ENCODE measurements at places on chromosomes 4 and X.

DNA sequence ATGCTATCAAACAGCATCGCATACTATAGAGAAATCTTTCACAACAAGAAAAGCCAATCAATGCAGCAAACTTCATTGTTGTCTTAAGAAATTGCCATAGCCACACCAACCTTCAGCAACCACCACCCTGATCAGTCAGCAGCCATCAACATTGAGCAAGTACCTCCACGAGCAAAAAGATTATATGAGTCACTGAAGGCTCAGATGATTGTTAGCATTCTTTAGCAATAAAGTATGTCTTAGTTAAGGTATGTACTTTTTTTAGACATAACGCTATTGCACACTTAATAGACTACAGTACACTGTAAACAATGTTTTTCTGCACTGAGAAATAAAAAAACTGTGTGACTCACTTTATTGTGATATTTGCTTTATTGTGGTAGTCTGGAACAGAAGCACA is 37.8 kb upstream of the FUNDC1 start:
- DNase-seq = no peak

GRCh38 chr4:42119886-42120285 is 32.6 kb downstream of the BEND4 start:
- DNase-seq = no peak

DNA sequence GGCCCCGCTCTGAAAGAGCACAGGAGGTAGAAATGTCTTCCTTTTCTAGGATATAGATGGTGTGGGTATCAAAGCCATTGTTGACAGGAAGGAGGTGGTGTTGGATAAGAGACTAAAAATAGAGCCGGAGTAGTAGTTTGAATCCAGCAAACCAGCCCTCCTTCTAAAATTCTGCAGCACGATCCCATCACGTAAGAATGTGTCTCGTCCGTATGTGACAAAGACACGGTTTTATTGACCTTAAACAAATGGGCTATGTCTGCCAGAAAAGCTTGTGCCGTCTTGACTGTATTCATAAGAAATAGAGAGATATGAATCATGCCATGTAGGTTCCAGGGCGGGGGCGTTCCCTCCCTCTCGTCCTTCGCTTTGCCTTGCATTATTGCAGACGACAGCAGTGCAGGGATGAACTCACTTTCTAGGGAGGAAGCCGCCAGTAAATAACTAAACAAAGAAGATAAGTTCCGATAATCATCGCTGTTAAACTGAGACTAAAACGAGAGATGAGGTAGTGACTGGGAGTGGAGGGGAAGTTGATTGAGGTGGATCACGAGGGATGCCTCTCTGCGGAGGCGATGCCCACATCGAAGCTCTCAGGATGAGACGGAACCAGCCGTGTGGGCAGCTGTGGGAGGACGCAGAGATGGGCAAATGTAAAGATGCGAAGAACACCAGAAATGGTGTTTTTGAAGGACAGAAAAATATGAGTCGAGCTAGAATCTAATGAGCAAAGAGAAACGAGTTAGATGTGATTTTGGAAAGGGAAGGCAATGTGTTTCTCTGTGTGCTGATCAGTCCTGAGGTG is 3.4 kb downstream of the TENM3 start:
- no peak for DNase-seq

DNA sequence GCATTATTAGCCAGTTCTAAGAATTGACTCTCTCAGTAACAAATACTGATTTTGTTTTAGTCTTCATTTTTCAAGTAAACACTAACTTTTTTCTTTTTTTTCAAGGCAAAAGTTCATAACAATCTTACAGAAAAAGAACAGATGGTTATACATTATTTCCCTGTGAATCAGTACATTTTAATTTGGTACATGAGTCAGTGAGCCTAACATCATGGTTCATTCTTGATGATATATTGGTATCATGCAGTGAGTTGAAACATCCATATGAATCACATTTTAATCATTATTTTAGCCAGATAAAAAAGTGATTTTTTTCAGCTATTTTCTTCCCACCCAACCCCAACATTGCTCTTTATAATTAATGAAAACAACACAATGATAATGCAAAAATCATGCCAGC is 184.3 kb upstream of the TACR3 start:
- no peak for DNase-seq

DNA sequence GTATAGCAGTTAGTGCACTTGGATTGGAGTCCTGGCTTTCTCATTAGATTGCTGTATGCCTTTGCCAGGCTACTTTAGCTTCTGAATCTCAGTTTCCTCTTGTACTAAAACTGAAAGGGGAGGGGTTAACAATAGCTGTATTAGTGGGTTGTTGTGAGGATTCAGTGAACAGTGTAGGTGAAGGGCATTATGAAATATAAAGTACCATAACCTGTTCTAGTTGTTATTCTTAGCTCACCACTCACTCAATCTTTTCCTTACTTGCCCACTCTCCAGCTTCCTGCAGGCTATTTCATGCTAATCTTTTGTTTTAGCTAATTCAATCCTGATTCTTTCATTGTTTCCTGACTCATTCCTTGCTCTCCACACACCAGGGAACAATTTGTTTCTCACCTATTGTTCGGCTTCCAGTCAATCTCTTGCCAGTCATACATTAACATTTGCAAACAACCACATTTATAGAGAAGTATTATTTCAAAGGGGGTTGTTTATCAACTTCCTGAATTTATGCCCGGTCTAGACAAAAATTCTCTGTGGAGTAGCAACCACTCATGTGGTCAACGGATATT is 50.6 kb upstream of the EDA start:
- DNase-seq = no peak

DNA sequence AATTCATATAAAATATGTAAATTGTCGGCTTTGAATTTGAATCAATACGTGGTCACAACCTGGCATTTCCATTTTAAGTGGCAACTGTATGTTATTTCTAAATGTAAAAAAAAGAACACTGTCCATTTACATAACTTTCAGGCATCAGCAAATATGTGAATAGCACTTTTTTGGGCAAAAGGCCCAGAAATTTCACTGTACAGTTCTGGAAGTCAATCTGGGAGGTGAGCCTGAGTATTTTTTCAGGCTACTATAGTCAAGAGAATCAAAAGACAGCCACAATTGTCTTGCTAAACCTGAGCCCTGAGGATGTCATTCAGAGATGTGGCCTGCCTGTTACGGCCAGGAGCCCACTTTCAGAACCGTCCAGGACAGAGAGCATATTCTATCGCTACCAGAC is 543.9 kb upstream of the MAGEB2 start:
- no peak for DNase-seq

GRCh38 chr4:144582975-144583374 is 63.0 kb upstream of the HHIP start:
- no peak for DNase-seq

DNA sequence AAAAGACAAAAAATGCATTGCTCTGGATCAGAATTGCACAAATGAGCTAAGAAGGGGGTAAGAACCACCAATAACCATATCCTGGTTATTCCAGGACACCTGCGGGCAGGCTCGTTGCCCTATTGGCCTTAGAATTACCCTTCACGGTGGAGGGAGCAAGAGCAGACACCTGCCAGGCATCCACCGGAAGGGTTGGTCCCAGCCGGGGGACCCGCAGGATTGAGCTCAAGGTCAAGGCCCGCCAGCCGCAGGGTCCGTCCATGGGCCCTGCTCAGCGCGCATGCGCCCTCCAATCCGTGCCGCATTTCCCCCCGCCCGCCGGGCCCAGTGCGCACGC is 575 bp downstream of the SLC25A6 start:
- no peak for DNase-seq

All from NCI-H1092 treated with DMSO at 0.1 percent for 48 hours (cell line).